ENCODE measurements at places on chromosomes 7 and 10. TPM values are rescaled to one million over a fixed set of nuclear protein-coding genes. Genes with fewer than 3 reads are reported as not detected.

Gene LRRC17
- total RNA-seq: 0.47 TPM

Gene PLEKHS1
- total RNA-seq: not detected

Gene SPDYE16
- not detected for total RNA-seq

Gene MPP7
- total RNA-seq: 64.5 TPM

Gene RPS24
- 1,764 TPM for total RNA-seq

Gene SLC26A3
- total RNA-seq: 0.54 TPM

GRCh38 chr7:25326501-25327156 lies 98.3 kb upstream of the NPVF start:
- no peaks in the 10 kb centered on the region for H3K36me3 ChIP-seq
- no peaks in the 10 kb centered on the region for H3K4me1 ChIP-seq
- H3K4me3 ChIP-seq: no peak overlapping the region

DNA sequence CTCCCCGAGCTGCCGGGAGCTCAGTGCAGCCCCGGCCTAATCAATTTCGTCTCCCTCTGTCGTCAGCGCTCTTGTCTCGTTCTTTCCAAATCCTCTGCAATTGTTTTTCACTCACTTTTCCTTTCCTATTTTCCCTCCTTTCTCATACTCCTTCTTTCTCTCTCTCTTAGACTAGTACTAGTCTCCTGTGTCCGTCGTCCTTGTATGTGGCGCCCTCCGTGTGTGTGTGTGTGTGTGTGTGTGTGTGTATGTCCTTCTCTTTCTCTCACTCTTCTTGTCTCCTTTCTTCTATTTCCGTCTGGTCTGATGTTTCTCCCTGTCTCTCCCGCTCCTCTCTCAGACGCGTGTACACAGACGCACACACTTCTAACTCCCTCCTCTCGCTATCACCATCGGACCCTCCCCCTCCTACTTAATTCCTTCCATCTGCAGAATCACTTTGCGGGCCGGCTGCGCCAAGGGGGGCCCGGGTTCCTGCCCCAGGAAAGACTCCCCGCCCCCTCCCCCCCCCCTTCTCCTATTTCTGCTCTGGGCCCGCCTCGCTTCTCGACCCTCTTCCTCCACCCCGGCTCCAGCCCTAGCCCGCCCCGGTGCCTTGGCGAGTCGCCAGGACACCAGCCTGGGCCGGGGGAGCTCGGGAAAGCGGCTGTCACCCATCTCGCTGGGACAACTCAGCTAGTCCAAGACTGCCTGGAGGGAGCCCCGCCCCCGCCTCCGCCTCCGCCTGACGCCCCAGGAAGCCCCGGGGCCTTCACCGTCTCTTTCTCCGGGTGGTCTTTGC lies 743 bp upstream of the ZCCHC24 start:
- no peaks in the 10 kb centered on the region for H3K36me3 ChIP-seq
- H3K27ac ChIP-seq: peak overlapping the region; percentile 11
- H3K27me3 ChIP-seq: no peaks in the 10 kb centered on the region
- no peak for DNase-seq

- no peak overlapping the region for H3K4me3 ChIP-seq
- no peaks in the 10 kb centered on the region for H3K27me3 ChIP-seq
- no peak overlapping the region for H3K27ac ChIP-seq
- H3K36me3 ChIP-seq: peaks cover 8% of the 10 kb centered on the region
- no peaks in the 10 kb centered on the region for H3K4me1 ChIP-seq
- DNase-seq: no peak
Measured at GRCh38 chr10:1024103-1024502, 1.6 kb downstream of the IDI2 start.

DNA sequence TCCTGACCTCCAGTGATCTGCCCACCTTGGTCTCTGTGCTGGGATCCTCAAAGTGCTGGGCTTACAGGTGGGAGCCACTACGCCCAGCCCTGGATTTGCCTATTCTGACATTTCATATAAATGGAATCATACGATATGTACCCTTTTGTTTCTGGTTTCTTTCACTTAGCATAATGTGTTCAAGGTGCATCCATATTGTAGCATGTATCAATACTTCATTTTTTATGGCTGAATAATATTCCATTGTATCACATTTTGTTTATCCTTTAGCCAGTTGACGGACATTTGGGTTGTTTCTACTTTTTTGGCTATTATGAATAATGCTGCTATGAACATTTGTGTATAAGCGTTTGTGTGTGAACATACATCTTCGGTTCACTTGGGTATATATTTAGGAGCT lies 4.8 kb upstream of the HILPDA start:
- H3K27me3 ChIP-seq: 0 out of 2 replicates have a peak, but pooled peaks cover 4% of the 10 kb centered on the region
- no peak for DNase-seq
- H3K36me3 ChIP-seq: no peaks in the 10 kb centered on the region
- H3K4me3 ChIP-seq: no peak overlapping the region
- H3K4me1 ChIP-seq: peaks cover 5% of the 10 kb centered on the region
- H3K27ac ChIP-seq: no peak overlapping the region

DNA sequence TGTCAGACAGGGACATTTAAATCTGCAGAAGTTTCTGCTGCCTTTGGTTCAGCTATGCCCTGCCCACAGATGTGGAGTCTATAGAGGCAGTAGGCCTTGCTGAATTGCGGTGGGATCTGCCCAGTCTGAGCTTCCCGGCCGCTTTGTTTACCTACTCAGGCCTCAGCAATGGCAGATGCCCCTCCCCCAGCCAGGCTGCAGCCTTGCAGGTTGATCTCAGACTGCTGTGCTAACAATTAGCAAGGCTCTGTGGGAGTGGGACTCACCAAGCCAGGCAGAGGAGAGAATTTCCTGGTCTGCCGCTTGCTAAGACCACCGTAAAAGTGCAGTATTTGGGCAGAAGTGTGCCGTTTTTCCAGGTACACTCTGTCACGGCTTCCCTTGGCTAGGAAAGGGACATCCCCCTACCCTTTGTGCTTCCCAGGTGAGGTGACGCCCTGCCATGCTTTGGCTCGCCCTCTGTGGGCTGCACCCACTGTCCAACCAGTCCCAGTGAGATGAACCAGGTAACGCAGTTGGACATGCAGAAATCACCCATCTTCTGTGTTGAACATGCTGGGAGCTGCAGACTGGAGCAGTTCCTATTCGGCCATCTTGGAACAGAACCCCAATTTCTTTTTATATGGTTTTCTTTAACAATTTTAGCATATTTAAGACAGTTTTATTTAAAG lies 28.4 kb upstream of the VWDE start:
- peaks cover 4% of the 10 kb centered on the region for H3K4me1 ChIP-seq
- DNase-seq: no peak
- no peaks in the 10 kb centered on the region for H3K36me3 ChIP-seq
- no peaks in the 10 kb centered on the region for H3K27me3 ChIP-seq

GRCh38 chr10:32055478-32056135 lies 618 bp downstream of the KIF5B start:
- H3K27ac ChIP-seq: peak overlapping the region; percentile 94
- H3K27me3 ChIP-seq: no peaks in the 10 kb centered on the region
- DNase-seq: no peak
- H3K4me3 ChIP-seq: peak overlapping the region; percentile 86

GRCh38 chr10:9342885-9343570 lies 1288.5 kb downstream of the GATA3 start:
- H3K4me1 ChIP-seq: no peaks in the 10 kb centered on the region
- no peaks in the 10 kb centered on the region for H3K27me3 ChIP-seq
- H3K4me3 ChIP-seq: no peak overlapping the region
- H3K36me3 ChIP-seq: no peaks in the 10 kb centered on the region
- DNase-seq: no peak

GRCh38 chr10:120262857-120263547 lies 194.0 kb upstream of the PLPP4 start:
- no peak overlapping the region for H3K4me3 ChIP-seq
- H3K27me3 ChIP-seq: peaks cover 66% of the 10 kb centered on the region
- DNase-seq: no peak
- H3K36me3 ChIP-seq: no peaks in the 10 kb centered on the region

- H3K27me3 ChIP-seq: no peaks in the 10 kb centered on the region
- no peak overlapping the region for H3K27ac ChIP-seq
- DNase-seq: no peak
- no peak overlapping the region for H3K4me3 ChIP-seq
Measured at GRCh38 chr7:85685901-85686300, 499.0 kb upstream of the SEMA3D start.

DNA sequence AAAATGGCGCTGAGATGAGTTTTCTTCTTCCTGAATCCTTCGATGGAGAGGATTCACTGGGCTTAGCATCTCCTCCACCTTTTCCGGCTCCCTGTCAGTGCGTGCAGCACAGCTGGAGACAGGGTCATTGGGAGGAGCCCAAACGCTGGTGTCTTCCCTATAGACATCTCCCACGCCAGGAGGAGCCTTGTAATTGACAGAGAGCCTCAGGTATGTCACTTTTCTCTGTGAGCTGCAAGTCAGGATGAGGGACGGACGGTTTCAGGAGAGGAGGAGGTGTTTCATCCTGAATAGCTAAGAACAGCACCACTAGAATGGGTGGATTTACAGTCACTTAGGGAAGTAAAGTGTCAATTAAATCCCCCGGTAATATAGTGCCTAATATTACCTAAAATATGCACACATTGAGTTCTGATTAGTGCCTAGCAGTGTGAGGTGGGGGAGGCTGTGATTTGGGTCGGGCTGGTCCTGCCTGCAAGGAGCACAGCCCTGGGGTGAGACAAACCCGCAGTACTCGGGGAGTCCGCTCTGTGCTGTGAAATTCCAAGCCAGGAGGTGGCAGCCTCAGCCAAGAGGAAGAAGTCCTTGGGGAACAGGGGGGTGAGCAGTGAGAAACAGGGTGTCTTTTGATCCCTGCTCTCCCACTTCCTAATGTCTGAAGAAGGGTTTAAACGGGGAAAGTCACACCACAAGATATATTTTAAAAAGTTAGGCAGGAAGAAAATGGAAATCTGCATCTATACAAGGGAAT lies 28.2 kb downstream of the IL15RA start:
- no peak overlapping the region for H3K27ac ChIP-seq
- no peaks in the 10 kb centered on the region for H3K27me3 ChIP-seq
- peaks cover 18% of the 10 kb centered on the region for H3K4me1 ChIP-seq
- DNase-seq: peak; percentile 32

DNA sequence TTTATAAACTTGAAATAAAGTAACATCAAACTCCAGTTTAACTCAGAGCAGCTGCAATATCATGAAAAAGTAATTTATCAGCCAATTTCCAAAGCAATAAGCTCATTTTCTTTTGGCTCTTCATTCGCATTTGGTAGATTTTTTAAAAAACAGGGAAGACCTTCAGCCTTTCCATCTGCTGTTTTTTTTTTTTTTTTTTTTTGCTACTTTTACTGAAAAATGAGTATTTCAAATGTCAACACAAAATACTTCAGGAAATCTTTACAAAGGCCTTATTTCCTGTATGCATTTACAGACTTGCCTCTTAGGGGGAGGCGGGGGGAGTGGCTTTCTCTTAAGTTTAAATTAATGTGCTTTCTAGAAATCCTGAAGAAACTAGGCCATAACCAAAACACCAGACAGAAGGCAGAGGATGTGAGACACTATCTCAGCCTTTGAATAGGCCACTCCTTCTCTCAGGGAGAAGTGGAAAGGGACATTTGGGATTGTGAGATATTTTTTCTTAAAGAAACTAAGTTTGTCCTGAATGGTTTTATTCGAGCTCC lies 91.8 kb downstream of the COL28A1 start:
- no peak overlapping the region for H3K4me3 ChIP-seq
- no peak overlapping the region for H3K27ac ChIP-seq
- H3K27me3 ChIP-seq: no peaks in the 10 kb centered on the region
- H3K36me3 ChIP-seq: no peaks in the 10 kb centered on the region

- no peaks in the 10 kb centered on the region for H3K27me3 ChIP-seq
- no peaks in the 10 kb centered on the region for H3K36me3 ChIP-seq
- no peak for DNase-seq
- H3K27ac ChIP-seq: no peak overlapping the region
- H3K4me3 ChIP-seq: no peak overlapping the region
Measured at GRCh38 chr10:11715815-11716494, 26.2 kb upstream of the ECHDC3 start.

- H3K27me3 ChIP-seq: peaks cover 11% of the 10 kb centered on the region
- H3K27ac ChIP-seq: no peak overlapping the region
- no peak overlapping the region for H3K4me3 ChIP-seq
Measured at GRCh38 chr7:128365432-128365831, 3.9 kb upstream of the PRRT4 start.

DNA sequence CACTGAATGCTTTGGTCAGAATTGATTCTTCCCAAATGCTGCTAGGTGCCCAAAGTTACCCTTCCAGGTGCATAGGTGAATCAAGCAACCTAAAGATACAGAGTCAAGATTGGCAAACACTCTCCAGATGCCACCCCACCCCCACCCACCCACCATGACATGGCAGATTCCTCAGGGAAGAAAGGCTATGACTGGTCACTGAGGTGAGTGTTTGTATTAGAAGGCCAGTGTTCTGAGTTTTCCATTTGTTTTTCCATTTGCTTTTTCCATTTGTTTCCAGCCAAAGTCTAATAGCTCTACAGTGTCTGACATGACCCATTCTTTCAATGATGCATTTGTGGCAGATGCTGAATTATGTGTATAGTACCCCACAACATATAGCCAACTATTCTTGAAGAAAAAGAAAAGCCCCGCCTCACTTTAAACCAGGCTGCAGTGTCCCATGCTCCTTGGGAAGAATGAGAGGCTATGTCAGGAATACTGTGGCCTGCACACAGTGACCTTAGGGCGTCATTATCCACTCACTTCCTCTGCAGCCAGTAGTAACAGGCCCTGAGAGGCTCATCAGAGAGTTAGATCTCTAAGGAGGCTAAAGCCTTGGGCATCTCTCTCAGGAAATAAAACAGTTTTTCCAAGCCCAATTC lies 16.1 kb upstream of the HIBADH start:
- peak overlapping the region; percentile 67 for H3K27ac ChIP-seq
- peak overlapping the region; percentile 25 for H3K4me3 ChIP-seq
- no peaks in the 10 kb centered on the region for H3K27me3 ChIP-seq
- peaks cover 33% of the 10 kb centered on the region for H3K4me1 ChIP-seq
- no peaks in the 10 kb centered on the region for H3K36me3 ChIP-seq

DNA sequence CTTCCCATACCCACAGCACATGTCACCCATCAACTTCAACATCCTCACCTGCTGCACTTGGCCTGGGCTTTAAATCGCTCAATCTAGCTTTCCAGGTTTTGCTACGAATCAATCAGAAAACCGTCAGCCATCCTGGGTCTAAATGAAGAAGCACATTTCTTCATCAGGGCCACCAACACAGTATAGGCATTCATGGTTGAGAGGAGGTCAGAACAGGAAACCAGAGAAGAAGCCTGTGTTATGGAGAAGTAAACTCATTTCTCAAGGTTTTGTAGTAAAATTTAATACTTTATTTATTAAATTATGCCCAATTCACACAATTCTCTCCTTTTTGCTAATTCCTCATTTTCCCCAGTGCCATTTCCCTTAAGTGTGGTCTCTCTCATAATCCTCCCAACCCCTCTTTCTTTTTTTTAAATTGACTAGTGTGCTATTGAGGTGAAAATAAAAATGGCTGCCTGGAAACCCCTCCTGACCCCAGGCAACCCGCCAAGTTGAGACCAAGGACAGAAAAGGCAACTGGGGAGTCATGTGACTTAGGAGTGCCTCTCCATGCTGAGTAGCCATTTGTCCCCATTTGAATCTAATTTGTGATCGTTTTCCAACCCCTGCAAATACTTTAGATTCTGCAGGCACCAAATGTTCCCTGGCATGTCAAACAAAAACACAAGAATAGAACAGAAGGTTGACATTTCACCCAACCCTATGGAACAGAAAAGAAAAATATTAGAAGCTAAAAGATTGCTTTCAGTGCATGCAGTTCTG lies 181.1 kb upstream of the NAMPT start:
- no peak for DNase-seq
- H3K27ac ChIP-seq: no peak overlapping the region
- no peaks in the 10 kb centered on the region for H3K27me3 ChIP-seq
- H3K36me3 ChIP-seq: no peaks in the 10 kb centered on the region
- H3K4me3 ChIP-seq: no peak overlapping the region
- H3K4me1 ChIP-seq: peaks cover 5% of the 10 kb centered on the region

Measured in HCT116 (cell line).